ENCODE measurements at places on chromosomes 7 and 10.

DNA sequence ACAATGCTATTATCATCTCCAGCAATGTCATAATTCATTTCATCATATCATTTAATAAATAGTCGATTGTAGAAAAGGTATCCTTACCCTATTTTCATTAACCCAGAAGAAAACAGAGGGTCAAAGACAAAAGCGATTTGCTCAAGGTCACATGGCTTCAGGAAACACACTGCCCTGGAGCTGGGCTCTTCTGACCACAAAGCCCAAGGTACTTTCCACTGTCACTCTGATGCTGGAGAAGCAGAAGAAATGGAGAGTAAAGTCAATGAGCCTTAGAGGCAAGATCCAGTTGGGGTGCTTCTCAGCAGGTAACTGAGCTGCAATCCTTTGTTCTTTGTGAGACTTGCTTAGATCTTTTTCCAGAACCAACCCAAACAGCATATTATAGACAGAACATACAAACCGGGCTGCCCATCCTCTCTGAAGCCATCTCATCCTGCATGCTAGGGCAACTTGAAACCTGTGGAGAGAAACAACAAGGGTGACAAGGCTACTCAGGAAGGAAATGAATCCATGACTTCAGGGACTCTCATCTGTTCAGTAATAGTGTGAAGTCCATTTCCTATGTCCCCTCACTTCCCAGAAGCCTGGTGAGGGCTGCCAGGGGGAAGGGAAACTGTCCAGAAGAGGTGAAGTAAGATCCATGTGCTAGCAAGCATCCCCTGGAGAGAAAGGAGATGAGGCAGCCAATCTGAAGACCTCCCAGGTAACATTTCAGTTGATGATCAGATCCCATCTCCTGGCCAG lies 148.6 kb upstream of the SVIL start:
- DNase-seq = no peak

DNA sequence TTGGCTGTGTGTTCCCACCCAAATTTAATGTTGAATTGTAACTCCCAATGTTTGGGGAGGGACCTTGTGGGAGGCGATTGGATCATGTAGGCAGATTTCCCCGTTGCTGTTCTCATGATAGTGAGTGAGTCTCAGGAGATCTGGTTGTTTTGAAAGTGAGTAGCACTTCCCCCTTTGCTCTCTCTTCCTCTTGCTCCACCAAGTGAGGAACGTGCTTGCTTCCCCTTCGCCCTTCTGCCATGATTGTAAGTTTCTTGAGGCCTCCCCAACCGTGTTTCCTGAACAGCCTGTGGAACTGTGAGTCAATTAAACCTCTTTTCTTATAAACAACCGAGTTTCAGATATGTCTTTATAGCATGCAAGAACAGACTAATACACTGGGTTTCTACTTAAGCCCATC lies 176.3 kb downstream of the CDK14 start:
- peak; percentile 58 for DNase-seq

- DNase-seq = no peak
Measured at GRCh38 chr7:53541475-53541874, 506.0 kb downstream of the POM121L12 start.

GRCh38 chr10:78875932-78876331 lies 192.8 kb upstream of the ZMIZ1 start:
- no peak for DNase-seq

- DNase-seq = peak; percentile 36
Measured at GRCh38 chr7:10412422-10413019, 561.2 kb upstream of the PHF14 start.

- DNase-seq = peak; percentile 26
Measured at GRCh38 chr7:37901236-37901827, 15.3 kb downstream of the SFRP4 start.

DNA sequence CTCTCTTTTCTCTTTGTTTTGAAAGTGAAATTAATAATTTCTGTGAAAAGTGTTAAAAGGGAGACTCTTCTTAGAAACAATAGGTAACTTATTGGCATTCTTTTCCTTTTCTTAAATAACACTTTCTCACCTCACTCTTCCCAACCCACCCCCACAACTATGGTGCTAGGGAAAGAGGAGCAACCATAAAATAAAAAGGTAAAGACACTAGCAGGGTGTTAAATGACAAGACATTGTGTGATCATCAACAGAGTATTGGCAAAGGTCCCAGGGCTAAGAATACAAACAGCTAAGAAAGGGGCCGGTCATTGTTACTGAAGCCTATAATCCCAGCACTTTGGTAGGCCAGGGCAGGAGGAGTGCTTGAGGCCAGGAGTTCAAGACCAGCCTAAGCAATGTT lies 183.7 kb downstream of the NEBL start:
- DNase-seq = no peak

DNA sequence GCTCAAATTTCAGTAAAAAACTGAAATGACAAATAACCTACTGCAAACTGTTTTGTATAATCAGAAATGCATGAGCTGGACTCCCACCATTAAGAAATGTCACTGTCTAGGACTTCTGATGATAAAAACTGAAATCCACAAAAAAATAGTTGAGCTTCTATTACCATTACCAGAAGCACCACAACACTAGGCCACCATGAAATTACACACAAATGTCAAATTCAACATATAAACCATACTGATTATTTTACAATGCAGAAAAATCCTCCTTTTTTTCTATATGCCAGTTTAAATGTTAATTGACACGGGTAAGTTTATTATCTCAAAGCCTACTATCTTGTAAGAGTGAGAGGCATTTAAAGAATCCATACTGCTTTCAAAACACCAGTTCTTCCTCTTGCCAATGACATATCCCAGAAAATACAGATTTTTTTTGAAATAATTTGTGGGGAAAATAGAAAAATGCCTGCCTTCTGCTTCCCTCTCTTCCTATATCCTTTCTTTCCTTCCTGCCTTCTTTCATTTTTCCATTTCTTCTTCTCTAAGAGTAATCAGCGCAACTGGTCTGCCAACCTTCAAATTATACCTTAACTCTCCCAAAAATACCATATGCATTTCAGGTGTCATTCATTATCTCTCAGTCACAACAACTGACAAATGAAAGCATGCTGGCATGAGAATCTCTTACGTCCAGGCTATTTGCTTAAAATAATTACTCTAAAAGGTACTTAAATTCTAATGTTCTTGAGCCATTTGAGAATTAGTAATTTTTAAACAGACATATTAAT lies 12.3 kb downstream of the PDK4 start:
- DNase-seq = no peak

DNA sequence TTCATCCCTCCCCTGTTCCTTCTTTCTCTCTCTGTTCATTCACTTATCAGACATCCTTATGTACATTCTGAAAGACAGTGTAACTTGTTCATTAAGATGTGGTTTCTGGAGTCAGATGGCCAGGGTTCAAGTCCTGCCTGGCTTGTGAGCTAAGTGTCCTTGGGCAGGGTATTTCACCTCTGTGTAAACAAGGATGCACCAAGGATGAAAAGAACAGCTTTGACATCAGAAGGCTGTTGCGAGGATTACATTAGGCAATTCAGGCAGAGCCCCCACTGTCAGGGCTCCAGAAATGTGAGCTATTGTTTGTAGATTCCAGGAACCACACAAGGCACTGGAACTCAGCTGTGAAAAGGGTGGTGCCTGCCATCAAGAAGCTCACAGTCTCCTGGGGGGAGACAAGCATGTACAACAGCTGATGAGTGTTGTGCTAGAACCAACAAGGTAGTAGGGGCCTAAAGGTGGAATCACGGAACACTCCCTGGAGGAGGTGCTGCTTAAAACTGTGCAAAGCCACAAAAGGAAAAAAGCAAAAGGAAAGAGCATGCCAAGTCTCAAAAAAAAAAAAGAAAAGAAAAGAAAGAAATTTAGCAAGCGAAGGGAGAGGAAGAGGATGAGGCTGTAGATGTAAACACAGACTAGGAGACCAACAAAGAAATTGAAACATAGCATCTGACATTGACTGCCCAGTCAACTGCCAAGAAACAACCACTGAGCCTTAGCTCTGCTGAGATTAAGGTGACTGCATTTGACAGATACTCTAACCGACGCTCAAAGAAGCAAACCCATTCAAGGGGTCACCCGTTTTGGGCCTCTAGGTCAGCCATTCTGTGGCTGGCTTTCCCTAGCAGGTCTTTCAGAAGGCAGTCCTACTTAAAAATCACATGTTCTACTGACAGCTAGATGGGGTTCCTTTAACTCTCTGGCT lies 12.5 kb downstream of the PDLIM1 start:
- DNase-seq = no peak

DNA sequence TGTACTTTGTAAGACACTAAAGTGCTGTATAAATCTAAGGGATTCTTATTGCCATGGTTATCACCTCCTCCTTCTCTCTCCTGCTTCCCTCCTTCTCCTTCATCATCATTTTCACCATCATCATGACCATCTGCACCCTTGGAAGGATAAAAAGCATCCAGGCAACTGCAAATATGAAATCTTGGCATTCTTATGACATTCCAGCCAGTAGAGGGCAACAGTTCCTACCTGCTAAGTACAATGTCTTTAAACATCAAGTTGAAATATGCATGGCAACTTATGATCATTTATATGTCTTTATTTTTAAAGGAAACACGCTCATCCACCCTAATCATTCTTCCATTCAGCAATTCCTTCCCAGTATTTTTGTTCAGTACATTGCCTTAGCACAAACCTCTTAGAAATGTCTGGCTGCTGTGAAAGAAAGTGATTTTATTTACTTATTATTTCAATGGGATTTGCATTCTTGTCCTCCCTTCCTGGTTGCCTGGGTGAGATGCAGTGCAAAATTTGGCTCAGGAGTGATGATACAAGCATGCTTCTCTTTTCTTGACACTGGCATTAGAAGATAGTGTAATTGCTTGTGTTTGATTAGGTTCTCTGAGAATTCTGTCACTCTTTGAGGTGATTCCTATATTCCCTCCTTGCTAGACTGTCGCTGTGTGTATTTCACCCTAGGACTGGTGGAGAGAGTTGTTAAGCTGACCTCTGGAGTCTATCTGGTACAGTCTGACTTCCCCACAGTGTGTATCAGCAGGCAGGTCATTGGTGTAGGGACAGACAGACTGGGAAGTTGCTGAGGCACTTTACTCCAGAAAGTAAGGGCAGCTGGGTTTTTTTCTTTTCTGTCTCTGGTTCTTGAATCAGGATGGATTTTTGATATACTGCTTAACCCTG lies 188.5 kb upstream of the BMPER start:
- no peak for DNase-seq

- no peak for DNase-seq
Measured at GRCh38 chr10:17001961-17002749, 127.5 kb downstream of the CUBN start.

DNA sequence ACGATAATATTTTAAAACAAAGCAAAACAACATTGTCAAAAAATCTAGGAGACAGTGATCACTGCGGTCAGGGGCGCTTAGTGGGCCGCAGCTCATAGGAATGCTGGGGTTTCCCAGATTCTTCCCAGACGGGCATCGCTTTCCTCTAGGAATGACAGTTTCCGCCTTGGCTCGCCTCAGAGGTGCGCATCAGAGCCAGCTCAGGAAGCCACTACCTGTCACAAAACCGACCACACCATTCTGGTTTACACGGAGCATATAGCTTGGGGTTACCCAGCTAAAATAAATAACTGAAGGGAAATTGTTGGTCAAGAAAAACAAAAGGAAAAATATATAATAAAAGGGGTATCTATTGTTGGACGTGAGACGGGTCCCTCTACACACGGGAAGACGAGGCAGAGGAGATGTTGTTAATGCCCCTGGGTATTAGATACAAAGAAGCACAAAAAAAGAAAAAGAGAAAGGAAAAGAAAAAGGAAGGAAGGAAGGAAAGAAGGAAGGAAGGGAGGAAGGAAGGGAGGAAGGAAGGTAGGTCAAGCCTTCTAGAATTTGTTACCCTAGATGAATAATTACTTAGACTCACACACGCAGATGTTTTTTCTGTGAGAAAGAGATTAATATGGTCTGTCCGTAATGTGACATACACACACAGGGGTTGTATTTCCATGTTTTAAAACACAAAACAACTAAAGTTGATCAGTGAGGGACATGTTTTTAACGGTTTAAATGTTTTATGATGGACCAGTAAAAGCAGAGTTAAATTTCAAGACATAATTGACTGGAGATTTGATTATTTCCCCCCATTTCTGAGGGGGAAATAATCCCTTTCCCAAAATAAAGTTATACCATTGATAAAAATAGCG lies 292.4 kb upstream of the NFE2L3 start:
- DNase-seq = no peak
